ENCODE measurements at places on chromosomes 11 and 22. TPM values are rescaled to one million over a fixed set of nuclear protein-coding genes. Genes with fewer than 3 reads are reported as not detected.
A peak's percentile ranks its signal among the peaks of the same experiment; 100 is the strongest.

Gene MIAT
- not detected for total RNA-seq

Gene CDC42BPG
- total RNA-seq = 0.15 TPM

Gene POU2AF1
- total RNA-seq = not detected

DNA sequence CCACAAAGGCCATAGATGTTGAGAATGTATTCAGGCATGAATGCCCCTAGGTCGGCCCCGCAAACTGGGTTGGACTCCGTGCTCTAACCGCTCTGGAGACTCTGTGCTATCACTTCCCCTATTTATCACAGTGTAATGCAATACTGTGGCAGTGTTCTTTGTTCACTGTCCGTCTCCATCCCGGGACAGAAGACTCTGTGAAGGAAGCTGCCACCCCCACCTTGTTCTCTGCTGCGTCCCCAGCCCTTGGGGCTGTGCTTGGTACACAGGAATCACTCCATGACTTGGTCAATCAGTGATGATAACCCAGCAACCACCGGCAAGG is 57.6 kb downstream of the TSPAN18 start:
- no peak for DNase-seq
- H3K36me3 ChIP-seq = no peaks in the 10 kb centered on the region
- H3K4me3 ChIP-seq = no peak overlapping the region
- H3K27ac ChIP-seq = no peak overlapping the region
- peaks cover 6% of the 10 kb centered on the region for H3K4me1 ChIP-seq

Gene TEX12
- not detected for total RNA-seq

DNA sequence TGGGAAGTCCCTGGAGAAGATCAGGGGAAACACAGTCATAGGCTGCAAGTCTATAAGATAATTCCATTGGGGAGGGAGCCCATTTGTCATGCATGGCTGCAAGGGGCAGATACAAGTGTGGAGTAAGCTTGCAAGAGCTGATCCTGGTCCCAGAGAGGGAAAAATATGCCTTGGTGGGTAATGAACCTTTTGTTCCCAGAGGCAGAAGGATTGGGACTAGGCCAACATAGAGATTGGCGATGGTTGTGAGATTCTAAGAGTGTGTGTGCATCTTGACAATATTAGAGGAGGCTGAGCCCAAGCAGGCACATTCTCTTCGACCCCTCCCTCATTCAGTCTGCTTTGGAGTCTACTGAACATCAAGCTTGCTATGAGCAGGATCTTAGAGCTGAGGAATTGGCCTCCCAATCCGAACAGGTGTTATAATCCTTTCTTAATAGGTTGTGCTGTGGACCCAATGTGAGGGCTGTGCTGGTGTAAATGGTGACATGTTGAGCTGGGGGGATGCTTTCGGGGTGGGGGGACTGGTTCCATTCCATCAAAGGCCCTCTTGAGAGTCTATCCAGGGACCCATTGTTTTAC is 18.4 kb downstream of the MIAT start:
- H3K4me1 ChIP-seq = peaks cover 20% of the 10 kb centered on the region
- H3K4me3 ChIP-seq = no peak overlapping the region
- no peak overlapping the region for H3K27ac ChIP-seq
- no peaks in the 10 kb centered on the region for H3K27me3 ChIP-seq
- no peaks in the 10 kb centered on the region for H3K36me3 ChIP-seq

DNA sequence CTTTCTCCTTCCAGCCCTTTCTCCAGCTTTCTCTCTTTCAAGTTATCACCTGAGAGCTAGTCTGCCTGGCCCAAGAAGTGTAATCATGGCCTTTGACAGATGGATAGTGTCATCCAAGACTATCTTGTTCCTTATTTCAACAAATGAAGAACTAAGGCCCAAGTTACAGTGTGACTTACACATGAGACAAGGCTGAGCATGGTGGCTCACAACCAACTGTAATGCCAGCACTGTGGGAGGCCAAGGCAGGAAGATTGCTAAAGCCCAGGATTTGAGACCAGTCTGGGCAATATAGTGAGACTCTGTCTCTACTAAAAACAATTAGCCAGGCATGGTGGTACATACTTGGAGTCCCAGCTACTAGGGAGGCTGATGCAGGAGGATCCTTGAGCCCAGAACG is 3.7 kb upstream of the RANGAP1 start:
- no peaks in the 10 kb centered on the region for H3K36me3 ChIP-seq
- DNase-seq = no peak
- H3K4me1 ChIP-seq = peaks cover 14% of the 10 kb centered on the region
- H3K27me3 ChIP-seq = no peaks in the 10 kb centered on the region
- H3K27ac ChIP-seq = no peak overlapping the region

Gene TSGA10IP
- not detected for total RNA-seq

DNA sequence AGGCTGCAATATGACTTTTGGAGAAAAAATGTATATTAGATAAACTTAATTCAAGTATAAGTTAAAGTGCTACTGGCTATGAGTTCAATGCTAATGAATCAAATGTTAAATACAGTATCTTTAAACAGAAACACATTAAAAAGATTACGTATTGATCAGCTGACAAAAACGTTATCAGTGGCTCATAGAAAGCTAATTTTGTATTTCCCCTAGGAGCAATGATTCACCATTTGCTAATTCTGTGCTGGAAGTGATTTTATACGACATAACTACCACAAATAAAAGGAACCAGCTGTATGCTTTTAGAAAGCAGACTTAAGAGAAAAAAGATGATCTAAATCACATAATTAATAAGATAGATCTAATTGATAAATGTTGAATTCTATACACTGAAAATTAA is 43.6 kb downstream of the MRE11 start:
- no peaks in the 10 kb centered on the region for H3K27me3 ChIP-seq
- H3K4me3 ChIP-seq = no peak overlapping the region
- H3K36me3 ChIP-seq = peaks cover 27% of the 10 kb centered on the region

DNA sequence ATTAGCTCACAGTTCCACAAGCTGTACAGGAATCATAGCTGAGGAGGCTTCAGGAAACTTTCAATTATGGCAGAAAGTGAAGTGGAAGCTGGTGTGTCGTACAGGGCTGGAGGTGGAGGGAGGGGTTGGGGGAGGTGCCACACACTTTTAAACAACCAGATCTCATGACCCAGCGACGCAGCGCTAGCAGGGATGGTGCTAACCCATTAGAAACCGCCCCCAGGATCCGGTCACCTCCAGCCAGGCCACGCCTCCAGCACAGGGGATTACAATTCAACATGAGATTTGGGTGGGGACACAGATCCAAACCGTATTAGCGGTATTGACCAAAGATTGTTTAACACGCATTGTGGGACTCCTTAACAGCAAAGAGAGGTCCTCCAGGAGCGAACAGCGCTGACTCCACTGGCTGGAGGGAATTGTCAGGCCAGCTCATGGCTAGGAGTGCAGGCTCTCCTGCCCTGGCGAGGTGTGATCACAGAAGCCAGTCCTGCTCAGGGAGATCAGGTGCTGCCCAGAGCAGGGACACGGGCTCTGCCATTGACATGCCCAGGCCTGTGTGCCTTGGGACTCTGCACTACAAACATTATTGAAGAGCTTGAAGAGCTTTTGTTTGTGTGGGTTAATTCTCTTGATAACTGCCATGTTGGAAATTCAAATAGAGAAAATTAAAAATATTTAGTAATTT is 215.3 kb downstream of the TBC1D22A start:
- no peaks in the 10 kb centered on the region for H3K27me3 ChIP-seq
- no peak overlapping the region for H3K4me3 ChIP-seq
- H3K4me1 ChIP-seq = no peaks in the 10 kb centered on the region
- no peak for DNase-seq
- no peaks in the 10 kb centered on the region for H3K36me3 ChIP-seq

DNA sequence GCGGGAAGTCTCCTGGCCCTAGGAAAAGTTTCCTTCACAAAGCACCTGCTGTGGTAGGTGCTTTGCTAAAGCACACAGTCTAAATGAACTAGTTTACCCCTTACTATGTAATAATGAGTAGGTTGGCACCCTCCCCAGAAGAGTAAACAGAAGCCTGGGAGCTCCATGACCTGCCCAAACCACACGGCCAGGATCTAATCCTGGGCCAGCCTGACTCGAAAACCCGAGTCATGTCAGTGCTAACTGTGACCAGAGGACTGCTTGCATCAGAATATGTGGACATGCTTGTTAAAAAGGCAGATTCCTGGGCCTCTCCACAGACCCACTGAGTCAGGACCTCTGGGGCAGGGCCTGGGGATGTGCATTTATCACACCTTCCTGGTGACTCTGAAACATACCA is 67.7 kb downstream of the PANX1 start:
- H3K4me3 ChIP-seq = no peak overlapping the region
- no peaks in the 10 kb centered on the region for H3K4me1 ChIP-seq
- H3K36me3 ChIP-seq = no peaks in the 10 kb centered on the region

GRCh38 chr11:72685560-72686480 is 11.6 kb upstream of the PDE2A start:
- no peaks in the 10 kb centered on the region for H3K36me3 ChIP-seq
- DNase-seq = no peak
- no peak overlapping the region for H3K27ac ChIP-seq
- H3K4me3 ChIP-seq = no peak overlapping the region
- H3K4me1 ChIP-seq = no peaks in the 10 kb centered on the region

DNA sequence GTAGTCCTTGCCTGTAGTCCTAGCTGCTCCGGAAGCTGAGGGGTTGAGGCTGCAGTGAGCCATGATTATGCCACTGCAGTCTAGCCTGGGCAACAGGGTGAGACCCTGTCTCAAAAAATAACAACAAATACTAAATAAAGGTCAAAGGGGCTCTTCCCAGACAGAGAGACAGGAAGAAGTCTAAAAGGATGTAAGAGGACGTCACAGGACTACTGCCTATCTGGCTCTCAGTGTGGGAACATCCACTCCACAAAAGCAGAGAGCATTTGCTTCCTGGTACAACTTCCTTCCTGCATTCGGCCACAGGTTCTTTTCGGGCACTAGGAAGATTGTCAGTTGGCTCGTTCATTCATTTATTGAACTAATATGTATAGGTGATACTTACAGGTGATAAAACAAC is 110.6 kb downstream of the SGSM3 start:
- DNase-seq = no peak
- H3K27ac ChIP-seq = no peak overlapping the region
- H3K27me3 ChIP-seq = no peaks in the 10 kb centered on the region
- H3K4me1 ChIP-seq = peaks cover 48% of the 10 kb centered on the region
- H3K36me3 ChIP-seq = no peaks in the 10 kb centered on the region
- no peak overlapping the region for H3K4me3 ChIP-seq

GRCh38 chr22:35458547-35459422 is 58.8 kb downstream of the MCM5 start:
- H3K27ac ChIP-seq = no peak overlapping the region
- DNase-seq = no peak
- no peaks in the 10 kb centered on the region for H3K4me1 ChIP-seq
- no peaks in the 10 kb centered on the region for H3K36me3 ChIP-seq
- H3K4me3 ChIP-seq = no peak overlapping the region

Gene OR10D3
- total RNA-seq = not detected

- H3K27ac ChIP-seq = no peak overlapping the region
- H3K4me1 ChIP-seq = peaks cover 13% of the 10 kb centered on the region
- DNase-seq = no peak
- H3K4me3 ChIP-seq = no peak overlapping the region
- no peaks in the 10 kb centered on the region for H3K27me3 ChIP-seq
- no peaks in the 10 kb centered on the region for H3K36me3 ChIP-seq
Measured at GRCh38 chr11:72788241-72788640, 5.6 kb downstream of the STARD10 start.

Gene HDHD5
- total RNA-seq = 38.5 TPM

Gene POTEH
- total RNA-seq = not detected

Gene GLB1L2
- total RNA-seq = not detected

Gene TTC12
- total RNA-seq = 5.8 TPM

DNA sequence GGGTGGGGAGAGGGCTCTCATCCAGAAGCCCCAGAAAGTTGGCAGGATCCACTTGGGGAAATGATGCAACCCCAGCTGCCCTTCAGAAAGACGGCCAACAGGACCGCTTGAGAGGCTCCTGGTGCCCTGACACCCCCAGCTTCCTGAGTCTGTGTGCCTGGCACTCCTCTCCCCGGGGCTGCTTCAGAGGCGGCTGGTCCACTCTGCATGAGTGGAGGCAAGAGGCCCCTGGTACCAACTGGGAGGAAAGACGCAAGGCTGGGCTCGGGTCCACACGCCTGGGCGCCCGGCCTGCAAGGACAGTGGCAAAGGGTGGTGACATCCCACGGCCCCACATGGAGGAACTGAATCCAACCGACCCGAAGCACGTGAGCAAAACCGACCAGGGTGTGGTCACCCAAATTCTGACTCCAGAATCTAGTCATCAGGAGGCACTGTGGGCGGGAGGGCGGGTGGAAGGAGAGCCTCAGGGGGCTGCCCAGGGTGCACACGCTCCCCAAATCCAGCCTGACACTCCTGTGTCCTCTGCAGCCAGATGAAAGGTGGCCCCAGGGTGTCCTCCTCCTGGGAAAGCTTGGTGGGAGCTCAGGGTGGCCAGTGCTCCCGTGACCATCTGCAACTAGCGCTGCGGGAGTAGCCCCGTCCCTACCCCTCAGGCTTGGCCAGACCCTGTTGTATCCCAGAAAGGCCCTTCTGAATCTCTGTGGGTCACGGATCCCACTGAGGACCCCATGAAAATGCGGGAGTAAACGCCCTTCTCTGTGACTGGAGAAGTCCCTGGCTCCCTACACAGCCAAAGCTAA is 3.7 kb downstream of the RNH1 start:
- peak overlapping the region; percentile 60 for H3K27ac ChIP-seq
- H3K36me3 ChIP-seq = peaks cover under 1% of the 10 kb centered on the region
- peaks cover 39% of the 10 kb centered on the region for H3K4me1 ChIP-seq
- no peaks in the 10 kb centered on the region for H3K27me3 ChIP-seq
- DNase-seq = peak; percentile 44
- H3K4me3 ChIP-seq = peak overlapping the region; percentile 80

GRCh38 chr11:65183201-65183891 is 1.6 kb downstream of the CAPN1 start:
- H3K27ac ChIP-seq = peak overlapping the region; percentile 93

GRCh38 chr11:19020831-19021230 is 39.7 kb downstream of the MRGPRX2 start:
- no peaks in the 10 kb centered on the region for H3K4me1 ChIP-seq
- no peak for DNase-seq
- no peak overlapping the region for H3K4me3 ChIP-seq

Gene SOX10
- total RNA-seq = 0.17 TPM

Gene GAB4
- total RNA-seq = not detected

Gene NUCB2
- total RNA-seq = 15.1 TPM

GRCh38 chr11:64339754-64340408 is at the start of gene CCDC88B:
Gene CCDC88B (plus strand): TSS chr11:64340204. CDS start chr11:64340267, 63 bp downstream.
- peak within 1 kb of the TSS; percentile 13 for H3K4me3 ChIP-seq
- no peaks in the 10 kb centered on the region for H3K36me3 ChIP-seq
- H3K4me1 ChIP-seq = peaks cover 4% of the 10 kb centered on the region
- no peak within 1 kb of the TSS for H3K27ac ChIP-seq

DNA sequence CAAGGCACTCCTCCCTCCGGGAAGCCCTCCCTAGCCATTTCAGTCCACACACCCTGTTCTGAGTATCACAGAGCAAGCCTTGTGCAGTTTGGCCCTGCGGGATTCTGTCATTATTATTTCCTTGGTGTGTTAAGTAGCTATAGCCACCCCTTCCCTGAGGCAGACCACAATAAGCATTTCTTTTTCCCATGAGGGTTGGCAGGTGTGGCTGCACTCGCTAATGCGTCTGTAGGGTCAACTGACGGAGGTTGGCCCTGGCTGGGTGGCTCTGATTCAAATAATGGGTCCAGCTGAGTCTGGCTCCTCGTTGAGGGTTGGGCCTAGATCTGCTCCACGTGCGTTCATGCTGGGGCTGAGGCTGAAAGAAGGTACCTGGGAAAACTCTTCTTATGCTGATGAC is 5.1 kb downstream of the F2 start:
- H3K36me3 ChIP-seq = no peaks in the 10 kb centered on the region
- no peak overlapping the region for H3K4me3 ChIP-seq
- no peaks in the 10 kb centered on the region for H3K27me3 ChIP-seq
- DNase-seq = no peak
- no peak overlapping the region for H3K27ac ChIP-seq
